ENCODE measurements at places on chromosomes 4 and X.

DNA sequence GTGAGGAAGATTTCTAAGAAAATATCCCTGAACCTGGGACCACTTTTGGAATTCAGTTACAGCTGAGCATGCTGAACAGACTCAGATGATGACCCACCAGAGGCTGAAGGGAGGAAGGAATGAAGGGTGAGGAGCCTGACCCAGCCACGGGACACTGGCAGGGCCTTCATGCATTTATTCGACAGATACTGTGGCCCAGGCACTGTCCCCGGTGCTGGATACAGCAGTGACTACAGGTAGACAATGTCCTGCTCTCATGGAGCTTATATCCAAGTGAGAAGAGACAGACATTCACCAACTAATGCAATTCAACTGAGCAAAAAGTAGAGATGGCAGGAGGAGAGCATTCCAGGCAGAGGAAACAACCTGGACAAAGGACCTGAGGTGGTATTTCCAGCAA lies 2.2 kb upstream of the IQSEC2 start:
- H3K27ac ChIP-seq: no peak overlapping the region
- H3K36me3 ChIP-seq: no peaks in the 10 kb centered on the region
- H3K27me3 ChIP-seq: no peaks in the 10 kb centered on the region
- peaks cover 40% of the 10 kb centered on the region for H3K4me1 ChIP-seq
- no peak for DNase-seq

GRCh38 chr4:84965553-84966381 lies 723 bp downstream of the WDFY3 start:
- peaks cover 31% of the 10 kb centered on the region for H3K4me1 ChIP-seq
- H3K27me3 ChIP-seq: no peaks in the 10 kb centered on the region
- peak overlapping the region; percentile 68 for H3K4me3 ChIP-seq

DNA sequence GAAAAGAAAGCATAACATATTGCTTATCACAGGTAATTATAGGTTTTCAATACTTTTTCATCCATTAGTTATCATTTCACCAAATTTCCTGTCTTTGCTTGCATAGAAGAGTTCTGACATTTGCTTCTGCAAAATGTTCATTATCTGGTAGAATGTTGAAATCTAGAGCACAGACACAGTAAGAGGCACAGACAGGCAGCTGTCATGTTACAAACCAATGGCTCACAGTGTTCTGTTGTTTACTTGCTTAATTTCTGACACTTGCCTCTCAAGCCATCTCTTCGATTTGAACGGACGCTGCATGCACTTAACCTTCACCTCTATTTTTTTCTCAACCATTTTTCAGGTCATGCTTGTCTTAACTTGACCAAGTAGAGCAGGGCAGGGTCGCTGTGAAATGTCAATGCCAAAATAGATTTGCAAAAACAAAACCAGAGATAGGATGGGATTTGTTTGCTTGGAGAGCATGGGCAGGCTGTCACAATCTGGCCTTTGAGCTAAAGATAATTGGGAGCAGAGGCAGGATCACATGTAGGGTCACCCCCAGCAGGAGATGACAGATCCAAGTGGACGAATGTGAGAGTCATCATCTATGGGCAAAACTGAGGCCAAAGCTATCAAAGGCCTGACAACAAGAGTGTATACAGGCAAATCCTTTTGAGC lies 292.3 kb downstream of the SMARCA1 start:
- no peaks in the 10 kb centered on the region for H3K36me3 ChIP-seq
- H3K4me3 ChIP-seq: no peak overlapping the region
- no peak for DNase-seq
- H3K27ac ChIP-seq: no peak overlapping the region

- no peaks in the 10 kb centered on the region for H3K27me3 ChIP-seq
- peaks cover 21% of the 10 kb centered on the region for H3K36me3 ChIP-seq
- no peaks in the 10 kb centered on the region for H3K4me1 ChIP-seq
- H3K4me3 ChIP-seq: no peak overlapping the region
- H3K27ac ChIP-seq: no peak overlapping the region
Observed at GRCh38 chr4:128107766-128108165, 46.7 kb downstream of the LARP1B start.

GRCh38 chrX:134460005-134460861 lies at the start of gene HPRT1:
TSS of gene HPRT1 (plus strand) at chrX:134460165. CDS start at chrX:134460312, 147 bp downstream.
- no peaks in the 10 kb centered on the region for H3K36me3 ChIP-seq
- H3K4me3 ChIP-seq: peak within 1 kb of the TSS; percentile 67
- DNase-seq: peak; percentile 83
- no peaks in the 10 kb centered on the region for H3K27me3 ChIP-seq
- H3K27ac ChIP-seq: peak within 1 kb of the TSS; percentile 69

GRCh38 chr4:159175989-159176375 lies 73.1 kb downstream of the RAPGEF2 start:
- DNase-seq: no peak
- no peak overlapping the region for H3K4me3 ChIP-seq
- H3K27ac ChIP-seq: no peak overlapping the region

All from suprapubic skin (tissue), 4 donors.